ENCODE measurements at places on chromosomes 2 and 18. TPM values are rescaled to one million over a fixed set of nuclear protein-coding genes. Genes with fewer than 3 reads are reported as not detected.

DNA sequence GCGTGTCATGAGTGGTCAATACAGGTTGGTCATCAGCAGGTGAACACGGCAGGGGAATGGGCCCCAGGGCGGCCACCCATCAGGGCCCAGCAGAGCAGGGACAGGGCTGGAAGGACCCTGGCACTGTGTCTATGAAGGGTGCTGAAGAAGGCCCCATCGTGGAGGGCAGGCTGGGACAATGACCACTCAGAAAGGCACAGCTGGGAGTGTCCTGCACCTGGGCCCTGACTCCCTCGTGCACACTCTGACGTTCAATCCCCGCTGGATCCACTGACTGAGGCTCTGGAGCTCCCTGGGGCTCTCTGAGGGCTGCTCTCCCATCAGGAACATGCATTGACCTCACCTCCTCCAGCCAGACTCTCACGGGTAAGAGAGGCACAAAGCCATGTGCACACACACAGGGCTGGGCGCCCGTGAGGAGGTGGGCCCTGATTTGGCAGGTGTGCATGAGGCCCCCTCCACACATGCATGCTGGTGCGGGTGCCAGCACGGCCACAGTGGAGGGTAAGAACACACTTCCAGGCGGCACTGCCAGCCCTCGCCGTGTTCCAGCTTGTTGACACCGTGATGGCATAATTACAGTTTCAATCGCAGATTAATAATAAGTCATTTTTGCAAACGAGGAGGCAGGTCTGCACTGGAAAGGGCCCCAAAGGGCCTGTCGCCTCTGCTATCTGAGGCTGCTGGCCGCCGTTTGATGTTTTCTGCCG, 58.5 kb downstream of the SMAD7 start:
- no peak for DNase-seq

RNPEPL1 gene
- total RNA-seq = 14.3 TPM

AGXT gene
- not detected for total RNA-seq

DNA sequence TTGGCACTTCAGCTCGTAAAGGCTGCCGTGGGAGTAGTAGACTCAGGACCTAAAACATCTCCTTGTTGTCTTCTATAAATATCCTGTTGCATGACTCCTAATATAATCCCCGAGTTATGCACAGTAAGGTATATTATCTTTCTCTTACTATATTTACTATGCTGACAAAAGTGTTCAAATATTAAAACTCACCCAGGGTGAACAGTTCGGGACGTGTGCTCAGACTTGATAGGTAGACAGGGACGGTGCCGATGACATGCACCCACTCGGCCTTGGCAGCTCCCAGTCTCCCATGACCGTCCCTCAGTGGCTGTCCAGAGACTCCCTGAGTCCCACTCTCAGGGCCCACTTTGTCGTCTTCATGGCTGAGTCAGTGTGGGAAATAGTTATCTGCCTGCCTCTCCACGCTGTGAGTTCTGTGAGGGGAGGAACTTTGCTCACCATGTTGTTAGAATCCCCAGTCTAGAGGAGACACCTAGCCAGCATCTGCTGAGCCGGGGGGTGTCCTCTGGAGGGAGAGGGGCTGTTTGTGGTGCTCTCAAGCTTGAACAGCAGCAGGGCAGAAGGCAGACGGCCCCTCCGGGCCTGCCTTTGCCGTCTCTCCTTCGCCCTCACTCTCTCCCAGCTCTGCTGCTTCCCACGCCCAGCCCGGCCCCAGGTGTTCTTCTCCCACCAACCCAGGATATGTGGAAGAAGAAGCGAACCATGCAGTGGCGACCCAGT, 75.0 kb downstream of the DGKD start:
- DNase-seq = no peak

- no peak for DNase-seq
These were observed 13.7 kb downstream of the PDCD1 start for GRCh38 chr2:241844831-241845578.

GRCh38 chr2:68906716-68907115, 35.5 kb upstream of the BMP10 start:
- DNase-seq = no peak

REEP1 gene
- total RNA-seq = 0.78 TPM

DNA sequence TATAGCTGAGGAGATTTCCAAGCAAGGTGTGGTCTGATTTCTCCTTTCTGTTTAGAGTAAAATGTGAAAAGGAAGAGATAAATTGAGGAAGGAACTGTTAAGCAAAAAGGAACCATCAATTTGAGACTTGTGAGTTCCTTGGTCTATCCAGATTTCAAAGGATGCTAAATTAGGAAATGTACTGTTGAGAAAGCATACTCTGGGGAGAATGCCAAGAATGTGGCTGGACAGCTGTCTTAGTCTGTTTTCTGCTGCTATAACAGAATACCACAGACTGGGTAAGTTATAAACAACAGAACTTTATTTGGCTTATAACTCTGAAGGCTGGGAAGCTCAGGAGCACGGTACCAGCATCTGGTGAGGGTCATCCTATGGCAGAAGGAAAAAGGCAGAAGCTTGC, 1097.2 kb downstream of the TDRD15 start:
- no peak for DNase-seq

GRCh38 chr2:137826373-137827372, 137.6 kb upstream of the HNMT start:
- no peak for DNase-seq

- no peak for DNase-seq
These were observed 6.5 kb downstream of the GKN1 start for GRCh38 chr2:68980956-68981355.

GRCh38 chr2:145751629-145752028, 1231.7 kb upstream of the ZEB2 start:
- peak; percentile 72 for DNase-seq

UGT1A5 gene
- not detected for total RNA-seq

DNA sequence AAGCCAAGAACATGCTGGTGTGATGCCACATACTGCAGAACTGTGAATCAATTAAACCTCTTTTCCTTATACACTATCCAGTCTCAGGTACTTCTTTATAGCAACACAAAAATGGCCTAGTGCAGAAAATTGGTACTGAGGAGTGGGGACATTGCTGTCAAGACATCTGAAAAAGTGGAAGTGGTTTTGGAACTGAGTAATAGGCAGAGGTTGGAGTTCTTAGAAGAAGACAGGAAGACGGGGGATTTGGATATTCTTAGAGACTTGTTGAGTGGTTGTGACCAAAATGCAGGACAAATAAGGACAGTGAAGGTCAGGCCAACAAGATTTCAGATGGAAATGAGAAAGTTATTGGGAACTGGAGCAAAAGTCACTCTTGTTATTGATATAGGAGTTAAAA, 31.3 kb upstream of the CDH2 start:
- DNase-seq = no peak

GRCh38 chr2:113117541-113118262, 9.7 kb upstream of the IL1RN start:
- DNase-seq = no peak

SOS1 gene
- total RNA-seq = 16.2 TPM

NFATC1 gene
- total RNA-seq = 2.2 TPM

GRCh38 chr2:11985817-11986566, 239.6 kb downstream of the LPIN1 start:
- DNase-seq = no peak

ST6GAL2 gene
- not detected for total RNA-seq

BOLL gene
- total RNA-seq = not detected

GRCh38 chr18:54983041-54983686, 23.9 kb upstream of the CCDC68 start:
- no peak for DNase-seq

- no peak for DNase-seq
These were observed 1.2 kb downstream of the ANKRD23 start for GRCh38 chr2:96842600-96842999.

GRCh38 chr2:20470211-20470610, 23.3 kb downstream of the RHOB start:
- no peak for DNase-seq

FAM110C gene
- total RNA-seq = not detected

- no peak for DNase-seq
These were observed 71.2 kb upstream of the TMEM200C start for GRCh38 chr18:5966514-5966913.

GRCh38 chr18:5543036-5543680, 639 bp downstream of the EPB41L3 start:
- no peak for DNase-seq

DNA sequence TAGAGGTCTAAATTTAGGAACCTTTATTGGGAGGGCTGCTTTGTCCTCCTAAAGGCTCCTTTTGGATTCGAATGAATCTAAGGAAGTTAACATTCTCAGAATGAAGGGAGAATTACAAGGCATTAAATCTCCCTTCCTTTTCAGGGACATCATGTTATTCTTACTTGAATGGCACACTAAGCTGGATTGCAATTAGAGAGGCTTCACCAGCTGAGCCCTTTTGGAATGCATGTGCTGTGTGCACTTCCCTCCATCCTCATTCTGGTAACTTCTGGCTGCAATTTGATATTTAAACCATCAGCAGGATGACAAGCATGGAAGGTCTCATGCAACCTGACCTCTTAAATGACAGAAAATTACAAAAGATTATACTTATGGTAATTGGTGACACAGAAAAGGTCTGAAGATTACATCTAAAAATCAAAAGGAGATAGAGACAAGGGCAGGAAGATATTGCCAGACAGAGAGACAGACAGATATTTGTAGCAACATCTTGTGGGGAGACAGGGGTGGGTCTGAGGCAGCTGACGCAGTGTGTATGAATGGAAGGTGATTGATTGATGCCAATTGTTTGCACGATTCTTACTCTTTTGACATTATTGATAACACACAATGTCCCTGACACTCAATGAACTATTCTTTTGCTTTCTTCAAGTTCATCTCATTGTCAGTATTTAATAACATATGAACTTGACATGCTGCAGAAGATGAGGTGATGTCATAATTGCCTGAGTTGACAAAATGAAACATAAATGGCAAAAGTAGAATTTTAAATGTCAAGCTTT, 570.8 kb upstream of the GYPC start:
- no peak for DNase-seq

SCYGR4 gene
- total RNA-seq = not detected

GRCh38 chr2:1642066-1642861, 102.1 kb downstream of the PXDN start:
- DNase-seq = peak; percentile 34

MAP3K19 gene
- total RNA-seq = not detected

DNA sequence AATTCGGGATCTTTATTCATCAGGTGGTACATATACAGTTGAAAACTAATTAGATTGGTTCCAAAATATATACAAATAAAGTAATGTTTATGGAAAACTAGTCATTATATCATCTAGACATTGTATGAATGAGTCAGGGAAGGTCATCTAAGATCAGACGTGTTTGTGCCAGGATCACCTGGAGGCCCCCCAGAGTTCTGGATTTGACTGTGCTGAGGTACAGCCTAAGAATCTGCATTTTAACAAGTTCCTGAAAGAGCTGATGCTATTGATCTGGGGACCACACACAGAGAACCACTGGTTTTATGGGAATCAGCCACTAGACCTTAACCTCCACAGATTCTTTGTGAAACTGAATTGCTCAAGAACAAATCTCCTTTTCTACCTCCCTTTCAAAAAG, 43.2 kb downstream of the PARD6G start:
- no peak for DNase-seq

CDCA7 gene
- 60.7 TPM for total RNA-seq

CFAP65 gene
- not detected for total RNA-seq

DNA sequence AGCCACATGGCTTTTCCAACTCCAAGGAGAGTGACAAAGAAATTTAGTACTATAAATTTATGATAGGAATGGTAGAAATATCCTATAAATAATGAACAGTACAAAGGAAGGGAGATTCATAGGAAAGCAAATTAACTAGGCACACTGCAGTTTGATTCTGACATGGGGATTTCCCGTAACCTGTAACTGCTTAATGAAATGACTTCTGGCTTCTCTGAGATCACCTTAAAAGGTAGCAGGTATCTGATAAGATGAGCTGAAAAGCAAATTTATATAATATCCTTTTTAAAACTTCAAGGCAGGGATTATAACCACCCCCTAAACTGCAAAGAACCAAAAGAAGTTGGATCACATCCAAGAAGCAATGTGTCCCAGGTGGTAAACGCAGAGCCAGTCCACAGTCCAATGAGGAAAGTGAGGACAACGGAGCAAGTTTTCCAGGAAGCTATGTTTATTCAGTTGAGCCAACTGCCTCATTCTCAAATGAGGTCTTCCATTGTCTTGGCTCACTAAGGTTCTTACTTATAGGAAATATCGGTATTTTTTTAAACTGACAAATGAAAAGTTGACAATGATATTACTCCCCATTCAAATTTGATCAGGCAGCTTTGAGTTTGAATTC, 43.0 kb downstream of the WIPF1 start:
- DNase-seq = no peak

DNA sequence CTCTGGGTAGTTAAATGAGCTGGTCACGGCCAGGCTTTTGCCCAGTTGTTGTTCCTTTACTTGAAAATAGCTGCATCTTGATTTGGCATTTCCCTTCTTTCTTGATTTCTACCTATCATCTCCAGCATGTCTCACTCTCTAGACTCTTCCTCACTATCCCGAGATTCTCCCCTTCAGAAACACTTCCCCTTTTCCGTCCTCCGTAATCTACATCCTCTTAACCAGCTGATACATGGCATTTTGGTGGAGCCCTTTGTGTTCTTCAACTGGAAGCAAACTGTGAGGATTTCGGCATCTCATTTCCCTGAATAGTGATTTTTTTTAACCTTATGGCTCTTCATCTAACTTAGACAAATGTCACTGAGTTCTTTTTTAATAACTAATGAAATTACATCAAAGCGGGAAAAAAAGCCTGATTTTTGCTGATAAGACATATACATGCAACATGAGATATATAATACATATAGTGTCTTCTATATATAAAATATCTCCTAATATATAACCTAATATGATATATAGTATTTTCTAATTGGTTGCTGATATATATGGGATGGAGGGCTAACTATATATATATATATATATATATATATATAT, 220.2 kb upstream of the RASGRP3 start:
- no peak for DNase-seq

DNA sequence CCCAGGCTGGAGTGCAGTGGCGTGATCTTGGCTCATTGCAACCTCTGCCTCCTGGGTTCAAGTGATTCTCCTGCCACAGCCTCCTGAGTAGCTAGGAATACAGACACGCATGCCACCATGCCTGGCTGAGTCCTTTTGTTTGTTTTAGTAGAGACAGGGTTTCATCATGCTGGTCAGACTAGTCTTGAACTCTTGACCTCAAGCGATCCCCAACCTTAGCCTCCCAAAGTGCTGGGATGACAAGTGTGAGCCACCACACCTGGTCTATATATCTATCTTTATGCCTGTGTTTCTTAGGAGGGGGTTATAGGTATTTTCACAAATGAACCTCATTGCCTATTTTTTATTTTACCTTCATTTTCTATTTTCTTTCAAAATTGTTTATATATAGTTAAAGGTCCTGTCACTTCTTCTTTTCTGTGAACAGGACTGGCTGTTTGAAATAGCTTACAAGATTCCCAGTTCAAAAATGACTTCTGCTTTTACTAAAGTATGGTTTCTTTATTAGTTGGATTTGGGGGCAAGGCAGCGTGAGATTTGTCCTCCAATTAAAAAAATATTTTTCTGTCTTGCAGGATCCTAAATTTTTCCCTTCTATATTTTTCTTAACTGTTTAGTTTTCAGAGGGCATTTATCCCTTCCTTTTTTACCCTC, 16.4 kb upstream of the MARCHF7 start:
- DNase-seq = no peak

C1GALT1C1L gene
- total RNA-seq = 1.1 TPM
